NCI-H510A treated with DMSO at 0.1 percent for 48 hours (cell line): ENCODE measurements at places on chromosomes 5 and 9.

DNA sequence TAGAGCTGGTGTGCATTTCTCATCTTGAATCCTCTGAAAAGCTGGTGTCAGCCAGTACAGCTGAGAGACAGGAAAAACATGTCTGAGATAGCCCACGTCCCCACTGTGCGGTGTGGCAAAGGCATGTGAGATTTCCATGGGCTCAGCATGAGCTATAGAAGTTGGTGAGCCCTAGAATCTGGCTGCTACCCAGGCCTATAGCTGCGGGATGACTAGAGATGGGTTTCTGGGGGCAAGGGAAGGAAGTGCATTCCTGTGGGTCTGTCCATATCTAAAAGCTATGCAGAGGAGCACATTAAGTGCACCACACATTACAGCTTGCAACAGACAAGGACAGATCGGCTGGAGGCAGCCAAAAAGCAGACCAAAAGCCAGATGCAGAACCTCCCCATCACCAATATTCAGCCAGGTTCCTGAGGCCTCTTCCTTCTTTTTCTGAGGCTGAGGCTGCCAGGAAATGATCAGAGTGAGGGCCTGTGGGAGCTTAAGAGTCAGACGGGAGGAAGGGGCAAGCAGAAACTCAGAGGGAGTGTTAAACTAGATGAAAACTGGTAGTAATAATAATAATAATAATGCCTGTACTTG, 55.8 kb upstream of the RANBP3L start:
- DNase-seq = no peak

GRCh38 chr9:86072394-86072877, 26.9 kb downstream of the GOLM1 start:
- no peak for DNase-seq

- peak; percentile 74 for DNase-seq
Observed at GRCh38 chr9:21974722-21975409, 19.3 kb downstream of the CDKN2A start.

DNA sequence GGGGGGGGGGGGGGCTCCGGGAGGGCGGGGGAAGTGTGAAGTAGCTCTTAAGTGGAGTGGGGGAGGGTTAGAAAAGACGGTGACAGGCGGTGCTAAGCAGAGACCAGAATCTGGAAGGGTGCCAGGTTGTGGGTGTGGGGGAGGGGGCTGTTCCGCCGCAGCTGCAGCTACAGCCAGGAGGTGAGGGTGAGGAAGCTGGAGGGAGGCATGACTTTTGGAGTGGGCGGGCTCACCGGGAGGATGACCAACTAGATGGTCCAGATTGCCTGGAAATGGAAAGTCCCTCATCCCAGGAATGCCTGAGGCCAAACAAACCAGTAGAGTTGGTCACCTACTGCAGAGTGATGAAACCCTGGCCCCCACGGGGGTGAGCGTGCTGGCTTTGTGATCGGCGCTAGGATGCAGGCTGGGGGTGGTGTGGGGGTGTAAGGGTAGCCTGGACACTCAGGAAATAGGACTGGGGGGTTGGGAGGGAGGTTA, 158.1 kb upstream of the SHB start:
- DNase-seq = peak; percentile 89

DNA sequence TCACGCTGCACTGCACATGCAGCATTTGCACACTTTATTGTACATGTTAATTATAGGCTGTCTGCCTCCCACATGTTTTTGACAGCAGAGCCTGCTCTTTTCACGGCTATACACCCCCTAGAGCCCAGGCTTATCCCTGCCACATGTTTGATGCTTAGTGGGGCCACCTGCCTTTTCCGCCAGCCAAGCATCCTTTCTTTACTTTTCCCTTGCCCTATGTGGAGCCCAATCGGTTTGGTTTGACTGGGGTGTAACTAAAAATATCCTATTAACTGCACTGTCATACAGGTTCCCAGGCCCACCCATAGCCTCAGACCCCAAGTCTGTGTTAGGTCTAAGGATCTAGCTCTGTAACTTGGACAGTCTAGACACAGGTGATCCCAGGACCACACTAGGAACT, 18.9 kb upstream of the S1PR3 start:
- no peak for DNase-seq

DNA sequence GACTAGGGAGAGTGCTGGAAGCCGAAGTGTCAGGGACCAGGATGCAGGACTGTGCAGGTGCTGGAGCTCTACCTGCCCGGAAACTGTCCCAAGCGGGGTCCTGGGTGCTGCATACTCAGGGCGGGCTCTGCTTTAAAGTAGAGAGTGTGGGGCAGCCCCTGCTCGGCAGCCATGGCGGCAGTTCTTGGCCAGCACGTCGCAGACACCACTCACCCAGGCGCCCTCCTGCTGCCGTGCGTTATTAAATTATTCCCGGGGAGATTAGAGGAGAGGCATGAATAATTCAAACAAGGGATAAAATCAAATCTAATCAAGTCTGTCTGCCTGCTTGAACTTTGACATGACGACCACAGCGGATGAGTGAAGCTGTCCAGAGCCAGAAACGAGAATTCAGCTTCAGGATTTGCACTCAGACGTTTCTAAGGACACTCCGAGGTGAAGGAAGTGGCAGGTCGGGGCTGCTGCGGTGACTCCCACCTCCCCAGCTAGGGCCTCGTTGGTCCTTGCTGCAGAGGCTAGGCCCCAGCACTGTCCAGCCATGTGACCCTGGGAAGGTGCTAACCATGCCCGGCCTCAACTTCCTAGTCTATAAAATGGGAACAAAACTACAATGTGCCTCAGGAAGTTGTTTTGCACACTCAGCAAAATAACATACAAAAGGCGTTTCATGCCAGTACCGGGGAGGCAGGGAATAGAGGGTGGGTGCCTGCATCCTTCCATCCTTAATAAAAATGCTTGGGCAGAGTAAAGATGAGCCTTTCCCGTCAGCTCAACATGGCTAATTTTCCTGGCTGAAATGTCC, 91.3 kb upstream of the ADAMTS2 start:
- no peak for DNase-seq

DNA sequence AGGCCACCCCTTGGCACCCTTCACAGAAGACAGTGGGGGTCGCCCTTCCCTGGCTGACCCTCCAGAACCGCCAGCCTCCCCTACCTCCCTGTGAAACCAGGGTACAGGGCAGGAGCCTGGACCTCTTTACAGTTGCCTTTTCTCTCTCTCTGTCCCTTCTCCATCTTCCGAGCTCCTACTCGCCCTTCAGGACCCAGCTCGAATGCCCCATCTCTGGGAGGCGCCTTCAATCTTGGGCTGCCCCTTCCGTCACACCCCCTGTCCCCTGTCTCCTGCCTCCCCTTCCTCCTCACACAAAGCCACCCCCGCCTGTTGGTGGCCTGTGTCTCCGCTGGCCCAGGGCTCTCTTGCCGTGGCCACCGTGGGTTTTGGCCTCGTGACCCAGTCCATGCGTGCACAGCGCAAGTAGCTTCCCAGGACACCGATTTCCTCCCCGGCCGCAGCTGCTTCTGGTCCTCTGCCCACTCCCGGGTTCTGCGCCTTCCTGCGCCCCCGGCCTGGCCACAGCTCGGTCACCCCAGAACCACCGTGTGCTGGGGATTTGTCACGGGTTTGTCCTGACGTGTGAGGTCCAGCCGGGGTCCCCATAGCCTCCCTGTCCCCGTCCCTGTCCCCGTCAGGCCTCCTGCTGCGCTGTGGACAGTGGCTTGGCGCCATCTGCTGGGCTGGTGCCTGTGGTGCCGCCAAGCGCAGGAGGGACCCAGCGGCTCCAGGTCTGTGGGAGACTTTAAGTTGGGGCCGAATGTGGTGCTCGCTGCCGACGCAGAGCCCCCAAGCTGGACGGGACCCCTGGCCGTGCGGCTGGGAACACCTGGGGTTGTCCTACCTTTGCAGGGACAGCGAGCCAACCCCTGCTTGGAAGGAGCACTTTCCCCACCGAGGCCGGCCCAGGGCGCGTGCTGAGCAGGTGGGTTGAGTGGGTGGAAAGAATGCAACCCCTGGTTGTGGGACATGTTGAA, 4.0 kb upstream of the TMEM250 start:
- peak; percentile 45 for DNase-seq

DNA sequence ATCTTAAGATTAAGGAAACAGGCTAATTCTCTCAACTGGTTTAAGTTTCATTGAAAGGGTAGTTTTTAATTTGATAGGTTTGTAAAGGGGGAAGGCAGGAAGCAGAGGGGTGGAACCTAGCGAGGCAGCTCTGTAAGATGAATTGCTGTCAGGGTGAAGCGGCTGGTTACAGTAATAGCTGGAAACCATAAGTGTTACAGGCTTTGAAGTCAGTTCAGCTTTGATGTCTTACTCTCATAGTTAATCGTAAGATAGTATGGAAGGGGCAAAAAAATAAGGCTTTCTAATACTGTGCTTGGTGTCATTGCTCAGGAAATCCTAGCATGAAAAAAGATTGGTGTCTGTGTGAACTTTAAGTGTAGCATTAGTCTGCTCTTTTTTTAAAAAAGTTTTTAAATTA, 20.3 kb downstream of the POU5F2 start:
- DNase-seq = no peak
